Brain (organoid and tissue), 16 donors: ENCODE measurements at places on chromosomes 4 and X.
A peak's percentile ranks its signal among the peaks of the same experiment; 100 is the strongest.

DNA sequence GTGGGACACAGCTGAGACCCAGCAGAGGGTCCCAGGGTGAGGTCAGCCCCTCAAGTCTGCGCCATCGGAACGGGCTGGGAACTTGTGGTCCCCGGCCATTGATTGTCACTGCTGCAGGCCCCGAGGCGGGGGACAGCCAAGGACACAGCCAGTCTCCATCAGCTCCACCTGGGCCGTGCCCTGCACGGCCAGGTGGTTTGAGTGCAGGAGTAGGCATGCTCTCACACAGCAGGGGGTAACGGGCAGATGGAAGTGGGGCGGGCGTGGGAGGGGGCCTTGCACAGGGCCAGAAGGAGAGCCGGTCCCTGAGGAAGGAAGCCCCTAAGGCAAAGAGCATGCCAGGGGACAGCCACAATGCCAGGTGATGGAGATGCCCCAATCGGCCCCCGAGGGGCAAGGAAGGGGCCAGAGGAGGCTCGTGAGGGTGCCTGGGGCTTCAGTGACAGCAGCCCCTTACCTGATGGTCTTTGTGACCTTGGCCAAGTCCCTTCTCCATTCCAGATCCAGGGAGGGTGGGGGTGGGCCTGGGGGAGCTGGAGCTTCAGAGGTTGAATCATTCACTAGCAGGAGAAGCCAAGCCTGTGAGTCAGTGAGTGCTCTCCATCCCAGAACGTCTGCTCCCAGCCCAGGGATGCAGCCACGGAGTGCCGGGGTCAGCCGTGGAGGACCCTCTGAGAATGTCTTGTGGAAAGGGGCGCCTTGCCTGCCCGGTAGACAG lies 2.3 kb downstream of the ATP2B3 start:
- DNase-seq, result no peak

DNA sequence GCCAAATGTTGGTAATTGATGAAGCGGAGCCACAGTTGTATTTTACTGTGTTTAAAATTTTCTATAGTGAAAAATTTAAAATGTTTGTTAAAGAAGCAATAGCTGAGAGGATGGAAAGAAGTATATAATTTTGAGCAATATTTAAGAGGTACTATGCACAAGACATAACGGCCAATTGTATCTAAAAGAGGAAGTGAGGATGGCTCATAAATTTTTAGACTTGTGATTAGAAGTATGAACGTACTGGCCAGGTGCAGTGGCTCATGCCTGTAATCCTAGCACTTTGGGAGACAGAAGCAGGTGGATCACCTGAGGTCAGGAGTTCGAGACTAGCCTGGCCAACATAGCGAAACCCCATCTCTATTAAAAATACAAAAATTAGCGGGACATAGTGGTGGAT lies 12.7 kb upstream of the HHIP start:
- DNase-seq, result no peak

- DNase-seq, result no peak
Measured at GRCh38 chrX:9182041-9182440, 148.1 kb upstream of the FAM9B start.

DNA sequence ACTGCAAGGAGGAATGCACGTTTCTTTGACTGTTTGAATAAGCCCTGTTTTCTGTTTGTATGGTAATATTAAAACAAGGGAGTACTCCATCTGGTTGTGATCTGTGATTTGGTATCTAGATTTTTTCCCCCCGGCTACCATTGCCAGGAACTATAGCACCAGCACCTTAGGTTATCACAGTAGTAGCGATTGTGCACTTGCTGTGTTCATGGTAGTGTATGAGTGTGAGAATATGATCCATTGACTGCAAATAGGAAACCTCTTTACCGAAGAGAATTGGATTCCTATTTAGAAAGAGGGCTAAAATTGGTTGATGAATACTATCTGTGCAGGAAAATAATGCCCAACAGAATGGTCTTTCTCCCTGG lies 69.9 kb downstream of the LARP7 start:
- no peak for DNase-seq

DNA sequence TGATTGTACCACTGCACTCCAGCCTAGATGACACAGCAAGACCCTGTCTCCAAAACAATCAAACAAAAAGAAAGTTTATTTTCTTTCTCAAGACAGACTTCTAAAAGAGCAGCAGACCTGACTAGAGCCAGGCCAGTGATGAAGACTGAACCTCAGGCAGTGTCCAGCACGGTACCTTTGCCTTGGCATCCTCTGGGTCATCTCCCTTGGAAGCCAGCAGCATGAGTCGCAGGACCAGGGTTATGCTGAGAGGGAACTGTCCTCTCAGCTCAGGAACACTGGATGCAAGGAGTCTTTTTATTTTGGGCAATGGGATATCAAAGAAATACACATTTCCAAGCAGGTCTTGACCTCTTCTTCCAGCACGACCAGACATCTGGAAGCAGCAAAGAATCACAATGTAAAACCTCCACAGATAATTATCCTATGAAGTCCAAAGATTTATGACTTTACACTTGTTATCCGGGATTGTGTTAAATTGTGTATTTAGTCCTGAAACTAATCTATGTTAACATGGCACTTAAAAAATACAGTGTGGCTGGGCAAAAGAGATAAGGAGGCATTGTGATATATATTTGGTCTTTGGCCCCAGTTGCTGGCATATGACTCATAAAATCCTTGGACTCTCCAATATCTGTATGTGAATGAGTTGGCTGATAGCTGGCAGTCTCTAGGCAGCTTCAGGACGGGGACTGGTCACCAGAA lies 66.0 kb upstream of the DDX60 start:
- no peak for DNase-seq

DNA sequence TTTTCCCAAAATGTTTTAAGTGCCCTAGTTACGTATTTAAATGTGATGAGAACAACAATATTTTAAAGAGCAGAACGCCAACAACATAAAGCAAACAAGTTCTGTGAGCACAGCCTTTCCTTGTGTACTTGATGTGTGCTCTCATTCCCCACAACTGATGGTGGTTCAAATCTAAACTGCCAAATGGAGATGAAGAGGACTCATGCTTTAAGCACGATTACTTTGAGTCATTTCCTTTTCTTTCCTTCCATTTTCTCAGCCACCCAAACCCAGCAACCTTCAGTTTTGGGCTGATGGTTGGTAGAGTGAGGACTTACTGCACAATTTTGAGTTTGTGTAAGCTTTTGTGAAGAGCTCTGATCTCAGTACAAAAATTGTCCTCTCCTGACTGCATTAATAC lies 1.7 kb downstream of the NSD2 start:
- no peak for DNase-seq

DNA sequence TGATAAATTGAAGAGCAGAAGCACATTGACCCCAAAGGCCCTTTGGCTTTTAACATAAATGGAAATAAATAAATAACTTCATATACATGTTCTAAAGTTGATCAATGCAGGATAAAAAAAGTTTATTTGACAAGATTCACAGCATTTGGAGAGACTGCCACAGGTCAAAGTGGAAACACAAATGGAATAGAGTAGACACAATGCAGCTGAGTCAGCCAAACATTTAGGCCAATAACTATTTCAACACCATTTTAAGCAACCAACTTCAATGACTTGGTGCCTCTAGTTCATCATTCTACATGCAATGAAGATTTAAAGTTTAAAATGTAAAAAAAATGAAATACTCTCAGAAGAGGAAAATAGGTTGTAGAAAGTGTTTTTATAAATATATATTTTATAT lies 365.2 kb downstream of the FAT4 start:
- DNase-seq, result no peak

DNA sequence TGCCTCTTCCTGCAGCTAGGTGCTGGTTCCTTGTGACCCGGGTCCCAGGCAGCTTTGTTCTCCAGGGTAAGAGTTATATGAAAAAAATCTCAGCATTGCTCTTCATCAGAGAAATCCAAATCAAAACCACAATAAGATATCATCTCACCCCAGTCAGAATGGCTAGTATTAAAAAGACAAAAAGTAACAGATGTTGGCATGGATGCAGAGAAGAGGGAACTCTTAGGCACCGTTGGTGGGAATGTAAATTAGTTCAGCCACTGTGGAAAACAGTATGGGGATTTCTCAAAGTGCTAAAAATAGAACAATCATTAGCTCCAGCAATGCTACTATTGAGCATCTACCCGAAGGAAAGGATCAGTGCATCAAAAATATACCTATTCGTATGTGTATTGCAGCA lies 61.5 kb downstream of the SORCS2 start:
- DNase-seq, result peak; percentile 55

DNA sequence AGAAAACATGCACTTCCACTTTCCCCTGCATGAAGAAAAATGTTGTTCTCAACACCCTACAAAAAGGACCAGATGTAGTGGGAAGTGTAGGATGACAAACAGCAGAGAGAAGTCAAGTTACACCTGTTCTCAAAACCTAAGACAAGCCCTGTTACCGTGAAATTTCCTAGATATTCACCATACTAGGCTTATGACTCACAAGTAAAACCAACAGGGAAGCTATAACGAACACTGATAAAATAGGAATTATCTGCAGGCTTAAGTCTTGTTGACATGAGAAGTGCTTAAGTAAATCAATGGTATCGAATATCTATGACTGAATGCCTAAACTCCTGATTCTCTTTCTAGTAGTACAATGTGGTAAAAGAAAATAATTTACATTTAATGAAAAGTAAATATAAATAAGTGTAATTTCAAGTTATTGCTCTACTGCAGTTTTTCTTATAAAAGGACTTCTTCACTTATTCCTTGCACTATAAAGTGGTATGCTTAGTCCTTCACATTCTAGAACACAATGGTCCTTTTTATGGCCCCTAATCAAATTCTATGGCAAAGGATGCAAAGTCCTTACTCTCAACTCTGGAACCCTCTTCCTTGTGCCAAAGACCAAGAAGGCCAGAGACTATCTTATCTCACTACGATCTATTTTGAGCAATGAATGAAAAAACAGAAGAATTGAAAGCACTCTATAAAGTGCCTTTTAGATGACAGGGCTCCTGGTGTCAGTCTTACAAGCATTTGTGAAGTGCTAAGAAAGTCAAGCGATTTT lies 19.6 kb downstream of the AP1S2 start:
- no peak for DNase-seq

GRCh38 chr4:1772853-1773538 lies 20.1 kb upstream of the FGFR3 start:
- DNase-seq, result peak; percentile 38

- no peak for DNase-seq
Measured at GRCh38 chr4:60605646-60606354, 594.3 kb upstream of the ADGRL3 start.

DNA sequence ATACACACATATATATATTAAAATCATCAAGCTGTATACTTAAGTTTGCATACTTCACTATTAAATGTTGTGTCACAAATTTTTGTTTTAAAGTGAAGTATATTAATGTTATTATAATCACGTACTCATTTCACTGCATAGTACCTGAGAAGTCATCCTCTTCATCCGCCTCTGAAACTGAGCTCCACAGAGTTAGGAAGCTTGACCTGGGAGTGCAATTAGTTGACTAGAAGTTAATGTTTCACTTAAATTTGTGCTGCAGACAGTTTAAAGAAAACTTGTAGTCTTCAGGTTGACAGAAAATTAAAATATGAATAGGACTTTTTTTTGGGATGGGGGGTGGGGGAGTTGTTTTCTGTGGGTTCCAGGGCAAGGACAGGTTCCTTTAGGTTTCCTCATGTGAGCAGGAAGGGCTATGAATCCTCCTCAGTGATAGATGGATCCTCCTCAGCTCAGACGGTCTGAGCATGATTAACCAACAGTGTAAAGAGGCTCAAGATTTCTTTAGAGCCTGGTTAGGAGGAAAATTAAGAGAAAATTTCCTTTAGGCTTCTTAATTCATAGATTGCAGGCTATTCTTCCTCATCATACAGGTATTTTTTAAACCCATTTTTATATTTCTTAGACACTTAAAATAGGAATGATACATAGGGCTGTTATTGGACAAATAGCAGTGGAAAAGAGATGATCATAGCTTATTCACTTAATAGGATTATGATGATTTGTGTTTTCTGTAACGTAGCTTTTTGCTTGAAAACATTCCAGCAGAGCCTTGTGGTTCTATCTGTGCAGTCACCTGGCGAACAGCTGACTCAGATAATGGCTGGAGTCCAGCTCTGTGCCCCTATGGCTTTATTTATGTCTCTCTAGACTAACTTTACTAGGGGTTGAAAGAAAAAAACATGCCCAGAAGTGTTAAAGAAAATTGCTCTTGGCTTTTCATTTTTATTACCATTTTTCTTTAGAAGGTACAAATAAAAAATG lies 102.7 kb downstream of the SLC4A4 start:
- DNase-seq, result no peak

GRCh38 chr4:10458177-10458576 lies 951 bp upstream of the ZNF518B start:
- no peak for DNase-seq

- peak; percentile 47 for DNase-seq
Measured at GRCh38 chr4:183099537-183100297, 660 bp downstream of the WWC2 start.

- DNase-seq, result no peak
Measured at GRCh38 chrX:136812286-136812685, 31.6 kb upstream of the ARHGEF6 start.

DNA sequence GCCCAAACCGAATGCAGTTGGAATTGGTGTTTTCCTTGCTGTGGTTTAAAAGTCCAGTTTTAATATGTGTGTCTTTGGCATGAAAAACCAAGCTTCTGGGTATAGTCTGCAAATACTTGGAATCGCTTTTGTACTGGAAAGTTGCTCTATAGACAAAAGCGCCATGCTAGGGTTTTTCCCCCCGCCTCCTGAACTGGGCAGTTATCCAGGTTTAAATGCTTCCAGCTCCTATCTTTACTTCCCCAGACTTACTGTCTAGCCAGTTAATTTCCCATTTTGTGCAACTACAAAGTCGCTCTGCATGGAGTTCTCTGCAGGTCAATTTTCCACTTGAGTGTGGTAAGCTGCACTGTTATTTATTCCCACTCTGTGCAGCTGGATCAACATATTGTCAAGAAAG lies 2.7 kb downstream of the RASL11B start:
- DNase-seq, result no peak

DNA sequence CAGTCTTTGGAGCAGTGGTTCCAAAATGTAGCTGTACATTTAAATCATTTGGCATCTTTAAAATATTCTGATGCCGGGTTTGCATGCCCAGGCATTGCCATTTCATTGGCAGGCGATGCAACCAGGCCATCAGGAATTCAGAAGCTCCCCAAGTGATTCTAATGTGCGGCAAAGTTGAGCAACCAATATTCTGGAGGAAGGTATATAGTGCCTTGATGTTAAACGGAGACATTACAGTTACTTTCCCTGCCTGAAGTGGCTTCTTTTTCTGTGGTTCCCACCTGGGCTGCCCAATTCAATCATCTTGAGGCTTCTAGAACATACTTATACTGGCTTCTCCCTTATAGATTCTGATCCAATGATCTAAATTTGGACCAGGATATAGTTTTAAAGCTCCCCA lies 68.7 kb upstream of the PGM2 start:
- no peak for DNase-seq

- DNase-seq, result no peak
Measured at GRCh38 chr4:112325530-112325929, 28.4 kb downstream of the ALPK1 start.

DNA sequence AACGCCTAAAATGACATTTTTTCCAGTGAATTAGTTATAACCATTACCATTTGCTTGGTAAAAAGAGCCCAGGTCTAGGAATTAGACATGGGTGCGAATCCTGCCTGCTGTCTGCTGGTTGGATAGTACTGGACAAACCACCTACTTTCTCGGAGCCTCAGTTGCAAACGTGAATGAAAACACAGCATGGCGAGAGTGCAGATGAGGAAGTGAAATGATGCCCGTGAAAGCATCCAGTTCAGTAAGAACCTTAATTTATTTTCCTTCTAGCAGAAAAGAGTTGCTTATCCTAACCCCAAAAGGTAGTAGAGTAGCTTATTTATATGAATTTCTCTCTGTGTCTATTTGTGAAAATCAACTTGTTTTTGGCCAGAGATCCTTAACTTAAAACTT lies 171.4 kb upstream of the GALNT7 start:
- no peak for DNase-seq
